ENCODE measurements at places on chromosomes 16 and 17.

GRCh38 chr16:77308163-77308561 lies 109.0 kb downstream of the SYCE1L start:
- DNase-seq, result no peak

- DNase-seq, result no peak
These were observed 31.9 kb downstream of the TENT4B start for GRCh38 chr16:50185005-50185505.

- no peak for DNase-seq
These were observed 6.3 kb downstream of the FLOT2 start for GRCh38 chr17:28891201-28891600.

GRCh38 chr16:65116216-65116615 lies 5.6 kb downstream of the CDH11 start:
- DNase-seq, result no peak

GRCh38 chr17:8664456-8665126 lies 34.1 kb upstream of the MYH10 start:
- DNase-seq, result no peak

DNA sequence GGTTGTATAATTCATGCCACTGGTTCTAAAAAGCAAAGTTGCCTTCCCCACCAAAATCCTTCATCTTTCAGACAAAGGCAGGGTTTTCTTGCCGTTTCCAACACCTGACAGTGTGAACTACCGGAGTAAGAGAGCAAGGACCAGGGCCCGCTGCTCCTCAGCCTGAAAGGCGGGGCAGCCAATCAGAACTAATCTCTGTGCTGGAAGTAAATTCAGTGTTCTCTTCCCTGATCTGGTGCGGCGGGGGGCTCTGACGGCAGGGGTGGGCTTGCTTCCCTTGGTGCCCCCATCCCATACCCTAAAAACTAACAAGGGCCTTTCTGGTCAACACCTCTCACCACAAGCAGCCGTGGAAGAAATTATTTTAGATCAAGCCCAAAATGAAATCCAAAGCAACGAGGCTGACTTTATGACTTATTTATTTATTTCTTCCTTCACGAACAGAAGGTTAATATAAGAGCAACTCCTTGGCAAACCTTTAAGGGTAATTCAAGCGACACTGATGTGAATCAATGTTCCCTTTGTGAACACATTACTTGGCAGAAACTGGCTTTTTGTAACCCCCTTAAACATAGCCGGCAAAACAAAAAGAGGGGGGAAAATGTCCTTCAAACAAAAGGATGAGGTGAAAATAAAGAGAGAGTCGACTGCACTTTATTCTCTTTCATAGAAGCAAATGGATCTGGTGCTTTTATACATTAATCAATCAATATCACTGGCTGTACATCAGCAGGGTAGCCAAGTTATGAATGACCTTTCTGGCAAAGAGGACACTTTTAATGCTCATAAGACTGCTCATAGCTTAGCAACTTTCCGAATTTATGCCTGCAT lies 189.9 kb downstream of the ZFHX3 start:
- no peak for DNase-seq

DNA sequence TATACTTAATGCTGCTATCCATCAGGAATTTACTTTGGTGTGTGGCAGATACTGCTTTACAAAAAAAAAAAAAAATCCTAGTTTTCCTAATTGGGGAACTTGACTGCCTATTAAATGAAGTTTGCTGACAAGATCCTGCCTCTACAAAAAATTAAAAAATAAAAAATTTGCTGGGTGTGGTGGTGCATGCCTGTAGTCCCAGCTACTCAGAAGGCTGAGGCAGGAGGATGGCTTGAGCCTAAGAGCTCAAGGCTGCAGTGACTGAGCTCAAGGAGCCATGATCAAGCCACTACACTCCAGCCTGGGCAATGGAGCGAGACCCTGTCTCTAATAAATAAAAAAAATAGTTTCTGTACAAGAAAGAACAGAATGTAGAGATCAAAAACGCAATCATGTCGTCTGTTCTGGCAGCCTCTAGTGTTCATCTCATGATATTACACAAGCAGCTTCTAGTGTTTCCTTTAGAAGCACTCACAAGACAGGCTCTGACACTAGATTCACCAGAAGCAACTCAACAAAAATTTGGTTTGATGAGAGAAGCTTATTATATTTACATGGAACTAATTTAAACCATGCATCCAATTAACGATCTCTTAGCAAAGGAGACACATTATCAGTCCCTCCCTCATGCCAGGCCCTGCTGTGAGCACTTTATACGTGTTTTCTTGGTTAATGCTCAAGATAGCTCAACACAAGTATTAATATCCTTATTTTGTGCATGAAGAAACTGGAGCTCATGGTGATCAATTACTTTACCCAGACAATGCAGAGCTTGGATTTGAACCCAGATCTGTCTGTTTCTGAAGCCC lies 6.8 kb upstream of the KRTAP17-1 start:
- DNase-seq, result no peak

DNA sequence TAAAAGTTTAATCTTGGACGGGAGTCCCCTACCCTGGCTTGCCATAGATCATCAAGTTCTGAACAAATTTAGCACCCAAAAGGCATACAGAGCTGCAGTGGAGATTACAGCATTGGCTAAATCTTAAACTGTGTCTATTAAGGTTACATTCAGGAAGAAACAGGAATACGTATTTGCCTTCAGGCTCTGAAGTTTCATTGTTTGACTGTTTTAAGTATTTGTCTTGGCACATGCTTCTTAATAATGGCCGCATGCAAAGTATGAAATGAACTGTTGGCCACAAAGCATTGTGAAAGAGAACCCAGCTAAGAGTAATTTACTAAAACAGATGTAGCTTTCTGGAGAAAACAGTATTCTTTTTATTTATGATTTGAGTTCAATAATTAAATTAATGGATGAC lies 63.9 kb upstream of the CNEP1R1 start:
- no peak for DNase-seq

- DNase-seq, result no peak
These were observed 8.5 kb upstream of the PDP2 start for GRCh38 chr16:66871840-66872239.

GRCh38 chr16:680625-680945 lies 375 bp downstream of the STUB1 start:
- DNase-seq, result no peak

DNA sequence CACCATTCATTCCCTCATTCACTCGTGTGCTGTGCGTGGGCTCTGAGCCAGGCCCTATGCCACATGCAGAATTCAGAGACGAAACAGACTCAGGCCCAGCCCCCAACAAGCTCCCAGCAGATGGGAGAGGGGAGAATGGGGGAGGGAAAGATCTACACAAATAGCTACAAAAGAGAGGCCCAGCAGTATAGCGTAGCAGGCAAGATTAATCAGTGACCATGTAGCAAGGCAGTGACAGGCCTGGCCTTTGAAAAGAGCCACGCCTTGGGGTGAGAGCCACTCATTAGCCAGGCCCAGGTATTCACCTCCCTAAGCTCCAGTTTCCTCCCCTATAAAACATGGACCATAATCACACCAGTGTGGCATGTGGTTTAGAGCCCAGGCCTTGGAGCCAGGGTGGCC lies 16.4 kb upstream of the KRT19 start:
- DNase-seq, result no peak

DNA sequence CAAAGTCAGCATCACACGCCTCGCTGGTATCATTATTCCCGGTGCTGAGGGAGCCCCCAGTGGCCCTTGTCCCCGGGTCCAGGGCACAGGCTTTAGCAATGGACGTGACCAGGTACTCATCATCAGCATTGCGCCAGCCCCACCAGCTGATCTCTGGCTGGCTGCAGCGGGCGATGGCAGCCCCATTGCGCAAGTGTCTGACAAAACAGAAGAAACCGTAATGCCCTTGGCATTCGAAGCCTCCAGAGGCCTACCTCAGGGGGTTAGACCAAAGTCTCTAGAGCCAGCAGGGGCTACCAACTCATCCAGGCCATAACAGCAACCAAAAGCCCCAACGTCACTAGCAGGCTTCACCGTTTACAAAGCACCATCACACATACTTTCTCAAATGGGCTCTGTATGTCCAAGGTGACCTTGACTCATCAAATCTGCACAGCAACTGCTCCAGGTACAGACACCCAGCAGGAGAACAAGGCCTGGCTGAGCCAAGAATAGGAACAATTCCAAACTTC lies 7.3 kb downstream of the MTMR4 start:
- DNase-seq, result no peak

DNA sequence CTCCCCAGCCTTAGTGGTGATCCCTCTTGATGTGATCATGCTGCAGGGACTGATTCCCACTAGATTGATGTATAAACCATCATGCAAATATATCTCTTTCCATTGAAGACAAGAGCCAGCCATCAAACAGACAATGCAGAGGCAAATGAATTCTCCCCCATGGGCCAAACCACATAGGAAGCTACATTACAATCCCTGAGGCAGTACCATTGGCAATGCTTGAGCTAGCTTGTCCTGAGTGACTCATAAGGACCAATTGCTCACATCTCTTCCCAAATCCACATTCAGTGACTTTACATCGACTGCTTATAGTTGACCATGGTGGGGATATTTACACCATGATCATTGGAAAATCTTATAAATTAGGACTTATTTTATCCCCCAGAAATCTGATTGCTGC lies 242.2 kb downstream of the SHISA9 start:
- DNase-seq, result no peak

- DNase-seq, result no peak
These were observed 3.3 kb upstream of the LMF1 start for GRCh38 chr16:974001-974601.

DNA sequence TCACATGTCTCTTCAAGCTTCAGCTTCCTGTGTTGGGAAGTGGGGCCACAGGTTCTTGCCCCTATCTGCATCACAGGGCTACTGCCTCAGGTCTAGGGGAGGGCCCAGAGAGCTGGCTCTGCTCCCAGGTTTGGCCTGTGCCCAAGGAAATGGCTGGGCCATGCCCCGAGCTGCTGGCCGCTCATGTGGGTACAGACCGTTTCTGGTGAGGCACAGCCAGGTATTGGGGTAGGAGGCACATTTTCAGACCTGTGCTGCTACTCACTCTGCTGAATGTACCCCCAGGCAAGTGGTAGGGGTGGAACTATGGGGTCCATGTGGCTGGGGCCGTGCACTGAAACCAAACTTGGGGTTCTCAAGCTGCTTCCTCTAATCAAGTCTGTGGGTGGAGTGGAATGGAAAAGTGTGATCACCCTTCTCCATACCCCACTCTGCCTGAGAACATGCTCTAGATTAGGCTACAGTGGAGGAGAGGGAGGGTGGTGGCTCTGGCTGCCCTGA lies 4.6 kb downstream of the GAS2L2 start:
- DNase-seq, result no peak

DNA sequence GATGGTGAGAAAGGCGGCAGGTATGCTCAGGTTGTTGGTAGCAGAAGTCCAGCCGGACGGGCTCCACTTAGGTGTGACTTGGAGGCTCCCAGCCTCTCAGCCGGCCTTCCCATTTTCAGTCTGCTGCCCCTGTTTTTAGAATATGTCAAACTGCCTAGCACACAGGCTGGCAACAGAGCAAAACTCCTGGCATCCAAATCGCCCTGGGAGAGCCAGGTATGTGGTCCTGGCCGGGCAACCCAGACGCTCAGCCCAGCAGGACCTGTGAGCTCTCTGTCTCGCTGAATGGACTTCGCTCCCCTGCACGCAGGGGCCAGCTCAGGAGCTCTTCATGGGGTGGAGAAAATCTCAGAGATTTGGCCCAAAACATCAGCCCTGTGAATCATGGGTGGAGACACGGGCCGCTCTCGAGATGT lies 147.9 kb upstream of the CHMP6 start:
- DNase-seq, result no peak

- DNase-seq, result no peak
These were observed 3.0 kb upstream of the DNASE1L2 start for GRCh38 chr16:2233046-2233775.

DNA sequence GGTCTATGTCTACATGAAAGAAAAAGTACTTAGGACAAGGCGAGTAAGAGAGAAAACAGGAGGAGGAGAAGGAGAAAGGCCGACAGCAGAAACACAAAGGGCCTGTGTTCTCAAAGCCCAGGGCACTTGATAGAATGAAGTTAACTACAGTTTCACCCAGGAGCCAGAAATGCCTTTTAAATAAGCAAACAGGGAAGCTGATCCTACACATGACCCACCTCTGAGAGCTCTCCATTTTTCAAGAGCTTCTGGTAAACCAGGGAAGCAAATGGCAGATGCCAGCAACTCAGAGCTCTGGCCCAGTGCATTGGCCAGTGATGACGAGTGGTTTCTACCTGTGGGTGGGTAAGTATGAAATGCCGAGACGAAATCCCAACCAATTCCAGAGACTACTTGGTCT lies 163.4 kb downstream of the ZFHX3 start:
- DNase-seq, result no peak

- no peak for DNase-seq
These were observed 3.3 kb downstream of the MT1H start for GRCh38 chr16:56672761-56673536.

Measured in activated naive CD4-positive, alpha-beta T cell (primary cell).